Activated T-cell treated with anti-CD3 and anti-CD28 coated beads, Interleukin-2, amount 50 U/mL, for 1 hour (primary cell): ENCODE measurements at places on chromosomes 13 and 19.

- no peak for DNase-seq
Observed at GRCh38 chr13:110317093-110317492, 10.0 kb downstream of the COL4A2 start.

DNA sequence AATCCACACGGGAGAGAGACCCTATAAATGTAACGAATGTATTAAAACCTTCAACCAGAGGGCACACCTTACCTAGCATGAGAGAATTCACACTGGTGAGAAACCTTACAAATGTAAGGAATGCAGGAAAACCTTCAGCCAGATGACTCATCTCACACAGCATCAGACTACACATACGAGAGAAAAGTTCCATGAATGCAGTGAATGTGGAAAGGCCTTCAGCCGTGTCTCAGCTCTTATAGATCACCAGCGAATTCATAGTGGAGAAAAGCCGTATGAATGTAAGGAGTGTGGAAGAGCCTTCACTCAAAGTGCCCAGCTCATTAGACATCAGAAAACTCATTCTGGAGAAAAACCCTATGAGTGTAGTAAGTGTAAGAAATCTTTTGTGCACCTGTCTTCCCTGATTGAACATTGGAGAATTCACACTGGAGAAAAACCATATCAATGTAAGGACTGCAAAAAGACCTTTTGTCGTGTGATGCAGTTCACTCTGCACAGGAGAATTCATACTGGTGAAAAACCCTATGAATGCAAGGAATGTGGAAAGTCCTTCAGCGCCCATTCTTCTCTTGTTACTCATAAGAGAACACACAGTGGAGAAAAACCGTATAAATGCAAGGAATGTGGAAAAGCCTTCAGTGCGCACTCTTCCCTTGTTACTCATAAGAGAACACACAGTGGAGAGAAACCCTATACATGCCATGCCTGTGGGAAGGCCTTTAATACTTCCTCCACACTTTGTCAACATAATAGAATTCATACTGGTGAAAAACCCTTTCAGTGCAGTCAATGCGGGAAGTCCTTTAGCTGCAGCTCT is 16.0 kb downstream of the ZNF582 start:
- no peak for DNase-seq

DNA sequence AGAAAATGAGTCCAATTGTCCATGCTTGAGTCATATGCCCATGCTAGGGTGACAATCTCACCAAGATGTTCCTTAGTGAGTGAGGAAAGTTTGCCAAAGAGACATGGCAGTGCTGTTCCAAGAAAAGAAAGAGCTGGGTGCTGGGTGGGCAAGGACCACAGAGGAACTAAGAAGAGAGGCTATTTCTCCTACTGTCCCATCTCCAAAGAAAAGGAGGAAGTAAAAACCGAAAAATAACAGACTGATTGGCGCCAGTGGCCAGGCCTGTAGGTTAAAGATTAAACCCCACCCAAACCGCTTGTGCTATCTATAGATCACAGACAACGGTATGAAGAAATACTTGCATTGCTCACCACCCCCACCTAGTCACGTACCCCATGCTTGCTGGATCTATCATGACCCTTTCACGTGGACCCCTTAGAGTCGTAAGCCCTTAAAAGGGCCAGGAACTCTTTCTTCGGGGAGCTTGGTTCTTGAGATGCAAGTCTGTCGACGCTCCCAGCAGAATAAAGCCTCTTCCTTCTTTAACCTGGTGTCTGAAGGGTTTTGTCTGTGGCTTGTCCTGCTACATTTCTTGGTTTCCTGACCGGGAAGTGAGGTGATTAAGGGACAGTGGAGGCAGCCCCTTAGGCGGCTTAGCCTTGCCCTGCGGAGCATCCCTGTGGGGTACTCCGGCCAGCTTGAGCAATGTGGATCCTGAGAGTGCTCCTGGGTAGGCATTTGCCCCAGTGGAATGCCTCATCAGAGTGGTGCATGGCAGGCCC is 606.5 kb downstream of the UQCRFS1 start:
- DNase-seq, result no peak

DNA sequence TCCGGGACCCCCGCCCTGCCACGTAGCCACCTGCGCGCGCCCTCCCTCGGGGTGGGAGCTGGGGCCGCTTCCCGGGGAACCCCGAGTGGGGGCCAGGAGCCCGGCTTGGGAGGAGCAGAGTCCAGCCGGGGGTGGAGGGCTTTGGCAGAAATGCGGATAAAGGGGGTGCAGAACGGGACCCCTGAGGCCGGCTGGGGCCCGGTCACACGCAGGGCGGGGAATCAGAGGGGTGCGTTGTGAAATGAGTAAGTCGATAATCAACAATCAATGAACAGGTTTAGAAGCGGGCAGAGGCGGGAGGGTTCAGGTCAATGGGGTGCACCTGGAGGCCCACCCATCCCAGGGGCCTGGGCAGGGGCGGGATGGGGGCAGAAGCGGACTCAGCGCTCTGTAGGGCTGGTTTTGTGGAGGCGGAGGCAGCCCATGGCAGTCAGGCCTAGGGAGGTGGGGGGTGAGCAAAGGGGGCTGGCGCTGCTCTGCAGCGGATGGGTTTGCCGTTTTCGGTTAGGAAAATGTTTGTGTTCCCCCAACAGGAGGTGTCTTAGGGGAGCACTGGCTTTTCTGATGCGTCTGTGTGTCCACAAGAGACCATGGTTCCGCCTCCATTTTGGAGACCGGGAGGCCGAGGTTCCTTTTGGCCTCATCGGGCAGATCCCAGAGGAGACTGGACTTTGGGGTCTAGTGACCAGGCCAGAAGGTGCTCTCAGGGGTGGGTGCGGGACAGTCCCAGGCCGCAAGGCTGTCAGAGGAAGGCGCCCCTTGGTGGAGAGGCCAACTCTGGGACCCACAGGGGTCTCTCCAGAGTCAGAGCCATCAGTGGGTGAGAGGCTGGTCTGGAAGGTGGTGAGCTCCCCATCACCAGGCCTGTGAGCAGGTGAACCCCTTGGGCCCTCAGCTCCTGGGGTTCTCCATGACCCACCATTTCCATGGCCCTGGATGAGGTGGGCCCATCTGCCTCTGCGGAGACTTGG is 683 bp upstream of the DIRAS1 start:
- DNase-seq, result no peak

DNA sequence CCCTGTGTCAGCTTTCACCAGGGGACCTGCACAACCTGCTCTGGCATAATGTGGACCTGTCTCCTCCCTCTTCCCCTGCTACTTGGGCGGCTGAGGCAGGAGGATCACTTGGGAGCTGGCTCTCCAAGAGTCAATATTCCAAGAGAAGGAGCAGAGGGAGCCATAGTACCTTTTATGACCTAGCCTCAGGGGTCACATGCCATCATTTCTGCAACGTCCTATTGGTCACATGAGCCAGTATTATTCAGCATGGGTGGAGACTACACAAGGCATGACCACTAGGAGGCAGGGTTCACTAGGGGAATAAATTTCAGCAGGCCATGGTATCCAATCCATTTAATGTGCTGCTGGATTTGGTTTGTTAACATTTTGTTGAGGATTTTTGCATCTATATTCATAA is 12.0 kb upstream of the SHFL start:
- DNase-seq, result no peak
